ENCODE measurements at places on chromosomes 6 and 20.
A peak's percentile ranks its signal among the peaks of the same experiment; 100 is the strongest.

- no peak for DNase-seq
Observed at GRCh38 chr6:99711925-99712324, 105.3 kb downstream of the PRDM13 start.

- DNase-seq = no peak
Observed at GRCh38 chr6:56242346-56242745, 5.0 kb downstream of the COL21A1 start.

GRCh38 chr20:48164034-48164433, 378.8 kb upstream of the SULF2 start:
- DNase-seq = no peak

DNA sequence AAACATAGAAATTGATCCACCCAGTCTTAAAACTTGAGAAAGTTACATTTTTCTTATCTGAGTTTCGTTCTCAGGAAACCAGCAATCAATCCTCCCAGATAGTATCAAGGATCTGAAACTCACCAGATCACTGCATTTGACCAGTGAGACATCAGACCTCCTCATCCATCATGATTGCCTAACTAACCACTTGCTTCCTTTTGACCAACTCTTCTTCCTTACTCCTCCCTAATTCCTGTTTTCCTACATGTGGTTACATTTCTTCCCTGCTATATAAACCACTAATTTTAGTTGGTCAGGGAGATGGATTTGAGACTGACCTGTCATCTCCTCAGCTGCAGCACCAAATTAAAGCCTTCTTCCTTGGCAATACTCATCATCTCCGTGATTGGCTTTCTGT, 357.1 kb upstream of the POU3F2 start:
- no peak for DNase-seq

GRCh38 chr6:35757456-35758123, 18.8 kb upstream of the CLPSL2 start:
- peak; percentile 31 for DNase-seq

GRCh38 chr6:12147557-12148316, 135.6 kb downstream of the HIVEP1 start:
- no peak for DNase-seq

DNA sequence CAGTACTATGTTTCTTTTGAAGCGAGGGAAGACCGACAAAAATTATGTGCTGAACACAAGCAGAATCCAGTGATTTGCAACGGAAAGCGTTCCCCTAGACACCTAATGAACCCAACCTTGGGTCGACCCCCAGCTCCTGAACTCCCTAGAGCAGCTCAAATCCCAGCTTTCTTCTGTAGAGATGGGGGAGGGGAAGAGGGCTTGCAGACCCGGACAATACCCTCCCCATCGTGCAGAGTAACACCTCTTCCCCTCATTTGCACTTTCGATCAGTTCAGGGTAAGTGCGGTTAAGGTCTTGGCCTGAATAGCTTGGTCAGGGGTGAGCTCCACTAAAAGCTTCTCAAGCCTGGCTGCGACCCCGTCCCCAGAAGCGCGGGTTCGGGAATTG, 404 bp downstream of the CEP162 start:
- no peak for DNase-seq

GRCh38 chr20:51356871-51357270, 185.6 kb downstream of the NFATC2 start:
- DNase-seq = no peak

GRCh38 chr6:163589387-163589786, 174.9 kb downstream of the QKI start:
- DNase-seq = no peak

DNA sequence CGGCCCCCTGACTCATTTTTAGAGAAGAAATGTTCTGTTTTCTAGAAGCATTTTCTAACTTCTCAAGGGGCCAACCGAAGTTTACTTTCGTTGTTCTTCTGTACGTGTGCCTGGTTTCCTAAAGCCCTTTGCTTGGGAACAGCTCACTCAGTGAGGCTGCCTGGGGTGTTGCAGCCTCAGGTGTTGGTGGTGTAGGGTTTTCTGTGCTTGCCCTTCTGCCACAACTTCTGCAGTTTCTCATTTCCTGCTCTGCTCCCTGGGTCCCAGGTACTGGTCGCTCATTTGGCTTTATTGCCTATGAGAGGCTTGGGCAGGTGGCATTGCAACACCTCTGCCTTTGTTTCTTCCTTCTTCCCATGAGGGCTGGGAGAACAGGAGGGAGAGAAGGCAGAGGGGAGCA, 278.3 kb downstream of the SOX4 start:
- no peak for DNase-seq

- peak; percentile 57 for DNase-seq
Observed at GRCh38 chr6:27791182-27791943, 120.8 kb downstream of the OR2B2 start.

GRCh38 chr6:165984729-165985275, 182.8 kb downstream of the TBXT start:
- DNase-seq = no peak

- DNase-seq = no peak
Observed at GRCh38 chr6:70797625-70798024, 129.9 kb downstream of the SMAP1 start.

DNA sequence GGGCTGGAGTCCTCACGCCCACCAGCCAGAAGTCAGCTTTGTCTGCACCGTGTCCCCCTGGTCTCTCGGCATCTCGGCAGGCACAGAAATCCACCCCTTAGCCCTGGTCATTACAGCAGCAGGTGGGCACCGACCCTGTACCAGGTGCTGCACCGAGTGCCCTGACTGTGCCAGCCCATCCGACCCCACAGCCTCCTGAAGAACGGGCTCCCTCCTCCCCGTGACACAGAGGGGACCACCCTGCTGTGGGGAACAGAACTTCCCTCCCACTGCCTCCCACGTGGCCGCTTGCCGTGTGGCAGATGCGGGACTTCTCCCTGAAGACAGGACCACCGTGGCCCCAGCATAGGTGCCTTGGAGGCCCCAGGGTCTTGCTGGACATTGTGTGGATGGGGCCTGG, 161.2 kb downstream of the TAF4 start:
- no peak for DNase-seq

- no peak for DNase-seq
Observed at GRCh38 chr6:43877463-43878126, 107.6 kb downstream of the VEGFA start.

DNA sequence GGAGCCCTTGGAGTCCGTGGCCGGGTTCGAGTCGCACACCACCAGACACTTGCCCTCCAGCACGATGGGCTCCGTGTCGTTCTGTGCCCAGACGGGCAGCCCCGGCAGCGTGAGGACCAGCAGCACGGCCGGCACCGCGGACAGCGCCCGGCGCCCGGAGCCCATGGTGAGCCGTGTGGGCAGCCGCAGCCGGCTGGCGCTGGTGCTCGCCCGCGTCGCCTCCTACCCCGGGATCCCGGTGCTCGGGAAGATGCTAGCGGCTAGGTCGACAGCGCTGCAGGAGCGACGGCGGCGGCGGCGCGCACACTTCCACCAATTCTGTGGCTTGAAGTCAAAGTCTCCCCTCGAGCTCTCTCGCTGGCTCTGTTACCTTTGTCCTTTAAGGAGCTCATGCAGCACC, 1.3 kb downstream of the CBLN4 start:
- no peak for DNase-seq

DNA sequence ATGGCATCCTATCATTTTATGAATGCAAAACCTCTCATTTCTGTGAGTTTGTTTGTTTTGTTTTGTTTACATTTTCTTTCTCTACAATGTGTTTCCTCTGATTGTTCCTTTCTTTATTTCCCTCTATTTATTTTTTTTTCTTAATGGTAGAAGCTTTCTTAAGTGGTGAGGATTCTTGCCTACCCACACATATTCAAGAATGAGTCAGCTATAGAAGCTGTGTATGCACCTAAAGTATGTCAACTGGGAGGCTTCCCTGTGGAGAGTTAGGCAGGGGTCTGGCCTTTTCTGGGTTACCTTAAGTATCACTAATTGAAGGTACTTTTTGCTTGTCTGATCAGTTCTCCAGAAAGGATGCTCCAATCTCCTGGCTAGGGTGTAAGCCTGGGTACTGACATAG, 354.0 kb downstream of the ESR1 start:
- no peak for DNase-seq

- DNase-seq = peak; percentile 32
Observed at GRCh38 chr20:2756056-2756611, 44.3 kb downstream of the CPXM1 start.

- DNase-seq = peak; percentile 60
Observed at GRCh38 chr6:35445691-35446090, 6.4 kb upstream of the FANCE start.

DNA sequence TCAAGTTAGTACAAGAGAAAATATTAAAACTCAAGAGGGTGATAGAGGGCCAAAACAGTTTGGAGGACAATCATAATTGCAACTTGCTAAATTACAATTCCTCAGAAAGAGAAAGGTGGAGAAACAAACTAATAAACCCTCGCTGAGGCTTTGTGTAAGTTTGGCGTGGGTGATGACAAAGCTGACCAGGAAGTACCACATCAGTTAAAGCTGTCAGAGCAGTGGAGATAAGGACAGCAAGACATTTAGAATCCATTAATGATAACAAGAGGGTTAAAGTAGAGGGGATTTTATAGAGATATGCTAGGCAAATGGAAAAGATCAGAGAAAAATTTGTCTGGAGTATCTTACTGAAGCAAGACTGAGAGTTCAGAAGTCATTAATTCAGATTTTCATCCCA, 334.4 kb downstream of the TFAP2B start:
- no peak for DNase-seq

DNA sequence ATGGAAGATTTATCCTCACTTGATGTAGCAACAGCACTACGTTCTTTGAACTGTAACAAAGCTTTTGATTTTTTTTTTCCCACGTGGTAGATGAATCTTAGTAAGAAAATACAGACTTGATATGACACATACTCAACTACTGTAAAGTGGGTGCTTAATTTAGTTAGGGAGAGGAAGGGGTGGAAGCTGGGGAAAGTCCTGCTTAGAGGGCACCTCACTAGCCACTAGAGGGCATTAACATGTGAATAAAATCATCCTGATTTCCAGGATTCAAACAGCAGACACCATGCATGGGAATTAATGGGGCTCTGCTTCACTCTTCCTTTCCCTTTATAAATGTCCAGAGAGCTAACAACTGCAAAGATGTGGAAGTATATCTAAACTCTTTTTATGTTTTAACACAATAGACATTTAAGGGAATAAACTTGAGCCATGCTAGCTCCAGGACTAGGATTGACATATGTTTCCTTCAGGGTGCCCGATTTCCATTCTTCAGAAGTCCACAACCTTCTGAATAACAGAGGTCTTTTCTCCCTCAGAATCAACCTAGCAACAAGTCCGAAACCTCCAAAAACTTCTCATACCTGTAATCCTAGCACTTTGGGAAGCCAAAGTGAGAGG, 250.1 kb downstream of the ATXN1 start:
- DNase-seq = peak; percentile 44

GRCh38 chr6:80402266-80402665, 295.8 kb downstream of the BCKDHB start:
- no peak for DNase-seq

DNA sequence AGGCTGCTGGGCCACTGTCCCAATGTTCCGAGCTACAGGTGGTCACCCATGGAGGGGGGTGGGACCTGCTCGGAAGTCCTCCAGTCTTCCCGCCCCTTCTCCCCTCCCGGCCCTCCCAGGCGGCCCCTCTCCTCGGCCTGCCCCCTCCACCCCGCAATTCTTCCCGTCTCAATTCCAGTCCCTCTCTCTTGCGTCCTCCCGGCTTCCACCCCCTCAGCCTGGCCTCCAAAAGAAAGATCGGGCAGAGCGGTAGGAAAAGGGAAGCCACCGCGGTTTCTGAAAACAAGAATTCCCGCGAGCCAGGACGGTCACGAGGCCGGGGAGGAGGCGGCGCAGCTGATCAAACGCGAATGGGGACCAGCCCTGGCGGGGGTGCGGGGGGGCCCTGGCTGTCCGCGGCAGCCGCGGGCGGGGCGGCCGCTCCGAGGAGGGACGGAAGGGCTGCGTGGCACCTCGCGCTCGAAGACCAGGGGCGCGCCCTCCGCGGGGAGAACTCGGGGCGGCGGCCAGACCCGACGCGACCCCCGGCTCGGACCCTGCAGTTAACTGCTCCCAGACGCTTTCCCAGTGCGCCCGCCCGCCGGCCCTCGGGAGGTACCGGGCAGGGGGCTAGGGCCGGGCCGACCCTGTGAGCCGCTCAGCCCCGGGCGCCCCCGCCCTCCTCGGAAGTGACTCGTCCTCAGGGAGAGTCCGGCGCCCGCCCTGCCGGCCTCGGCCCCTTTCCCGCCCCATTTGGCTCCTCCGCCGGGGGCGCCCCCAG, 1.0 kb downstream of the PXDC1 start:
- peak; percentile 33 for DNase-seq

- DNase-seq = no peak
Observed at GRCh38 chr6:130787726-130788500, 39.3 kb upstream of the SMLR1 start.

- no peak for DNase-seq
Observed at GRCh38 chr20:3000852-3001523, 42.4 kb upstream of the GNRH2 start.

DNA sequence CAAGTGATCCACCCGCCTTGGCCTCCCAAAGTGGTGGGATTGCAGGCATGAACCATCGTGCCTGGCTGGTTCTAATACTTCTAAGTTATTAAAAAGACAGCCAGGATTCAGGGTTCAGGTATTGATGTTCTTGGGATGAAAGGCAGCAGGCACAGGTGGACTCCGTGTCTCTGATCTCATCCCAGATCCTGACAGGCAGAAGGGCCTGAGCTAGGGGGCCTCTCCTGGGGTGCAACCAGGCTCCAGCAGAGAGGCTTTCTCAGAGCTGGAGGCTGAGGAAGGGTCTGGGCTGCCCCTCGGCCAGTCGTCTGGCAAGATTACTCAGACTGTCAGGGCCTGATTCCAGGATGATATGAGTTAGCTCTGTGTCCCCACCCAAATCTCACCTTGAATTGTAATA, 106.3 kb downstream of the SCML4 start:
- DNase-seq = no peak

- DNase-seq = no peak
Observed at GRCh38 chr6:94184666-94185464, 765.5 kb upstream of the EPHA7 start.

DNA sequence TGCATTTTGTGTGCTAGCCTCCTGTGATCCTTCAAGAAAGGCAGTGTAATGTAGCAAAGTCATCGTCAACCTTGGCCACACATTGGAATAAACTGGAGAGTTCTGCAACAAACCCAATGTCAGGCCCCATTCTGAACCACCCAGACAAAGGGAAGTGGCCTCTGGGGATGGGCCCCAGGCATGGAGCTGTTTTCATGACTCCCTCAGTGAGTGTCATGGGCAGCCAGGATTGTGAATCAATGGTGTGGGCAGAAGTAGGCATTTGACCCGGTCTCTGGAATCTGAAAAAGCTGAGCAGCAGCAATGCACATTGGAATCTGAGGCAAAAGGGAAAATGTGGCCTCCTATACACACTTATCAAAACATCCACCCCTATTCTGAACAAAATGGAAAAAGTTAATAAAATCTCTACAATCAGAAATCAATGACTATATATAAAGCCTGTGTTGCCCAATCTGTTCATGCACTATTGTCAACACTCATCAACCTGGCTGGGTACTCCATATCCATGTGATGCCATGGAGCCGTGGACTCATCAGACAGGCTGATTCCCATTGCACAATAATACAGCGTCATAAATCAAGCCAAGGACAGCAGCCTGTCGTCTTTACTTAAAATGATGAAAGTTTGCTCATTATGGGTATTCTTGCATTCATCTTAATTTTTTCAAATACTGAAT, 134.9 kb upstream of the STMND1 start:
- DNase-seq = no peak

DNA sequence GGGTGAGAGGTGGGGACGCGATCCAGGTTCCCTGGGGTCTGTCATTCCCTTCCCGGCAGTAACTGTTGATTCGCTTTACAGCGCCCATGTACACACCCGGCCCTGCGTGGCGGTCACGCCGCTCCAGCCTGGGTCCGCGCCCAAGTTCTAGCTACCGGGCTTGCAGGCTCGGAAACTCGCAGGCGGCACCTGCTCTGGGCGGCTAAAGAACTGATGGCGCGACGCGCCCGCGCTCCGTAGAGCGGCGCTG, 1.4 kb upstream of the POU3F2 start:
- peak; percentile 49 for DNase-seq

Data from activated CD4-positive, alpha-beta memory T cell treated with anti-CD3 and anti-CD28 coated beads for 36 hours (primary cell).